ENCODE measurements at places on chromosomes 2 and 18.

DNA sequence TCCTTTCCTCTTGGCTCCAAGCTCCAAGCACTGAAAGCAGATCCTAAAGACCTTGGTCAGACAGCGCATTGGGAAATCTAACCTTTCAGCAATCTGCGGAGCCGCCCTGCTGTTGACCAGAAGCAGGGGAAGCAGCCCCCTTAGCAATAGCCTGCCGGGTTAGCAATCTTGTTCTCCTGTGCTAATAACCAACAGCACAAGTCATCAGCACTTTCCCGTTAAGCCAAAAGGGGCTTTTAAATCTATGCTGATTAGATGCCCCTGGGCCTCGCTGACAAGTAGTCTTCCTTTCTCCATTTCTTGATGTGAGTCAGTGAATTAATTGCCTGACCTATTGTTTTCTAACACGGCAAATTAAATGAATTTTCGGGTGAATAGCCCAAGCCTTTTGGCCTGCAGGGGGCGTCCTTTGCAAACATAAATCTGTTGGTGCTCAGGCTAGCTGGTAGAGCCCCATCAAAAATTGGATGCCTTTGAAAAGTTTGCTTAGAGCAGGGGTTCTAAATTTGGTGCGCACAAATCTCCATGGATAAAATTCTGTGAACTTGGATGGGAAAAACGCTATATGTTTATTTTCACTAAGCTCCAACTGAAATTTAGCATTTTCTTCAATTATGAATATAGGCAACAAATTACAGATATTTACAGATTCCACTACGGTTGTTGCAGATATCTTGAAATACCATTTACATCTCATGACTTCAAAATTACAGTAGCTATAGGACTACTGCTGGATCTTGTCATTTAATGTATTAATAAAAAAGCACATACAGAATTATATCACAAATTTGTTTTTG is 24.6 kb downstream of the MAIP1 start:
- peak; percentile 89 for DNase-seq

- DNase-seq, result peak; percentile 67
Observed at GRCh38 chr2:146986161-146986560, 858.7 kb upstream of the ACVR2A start.

DNA sequence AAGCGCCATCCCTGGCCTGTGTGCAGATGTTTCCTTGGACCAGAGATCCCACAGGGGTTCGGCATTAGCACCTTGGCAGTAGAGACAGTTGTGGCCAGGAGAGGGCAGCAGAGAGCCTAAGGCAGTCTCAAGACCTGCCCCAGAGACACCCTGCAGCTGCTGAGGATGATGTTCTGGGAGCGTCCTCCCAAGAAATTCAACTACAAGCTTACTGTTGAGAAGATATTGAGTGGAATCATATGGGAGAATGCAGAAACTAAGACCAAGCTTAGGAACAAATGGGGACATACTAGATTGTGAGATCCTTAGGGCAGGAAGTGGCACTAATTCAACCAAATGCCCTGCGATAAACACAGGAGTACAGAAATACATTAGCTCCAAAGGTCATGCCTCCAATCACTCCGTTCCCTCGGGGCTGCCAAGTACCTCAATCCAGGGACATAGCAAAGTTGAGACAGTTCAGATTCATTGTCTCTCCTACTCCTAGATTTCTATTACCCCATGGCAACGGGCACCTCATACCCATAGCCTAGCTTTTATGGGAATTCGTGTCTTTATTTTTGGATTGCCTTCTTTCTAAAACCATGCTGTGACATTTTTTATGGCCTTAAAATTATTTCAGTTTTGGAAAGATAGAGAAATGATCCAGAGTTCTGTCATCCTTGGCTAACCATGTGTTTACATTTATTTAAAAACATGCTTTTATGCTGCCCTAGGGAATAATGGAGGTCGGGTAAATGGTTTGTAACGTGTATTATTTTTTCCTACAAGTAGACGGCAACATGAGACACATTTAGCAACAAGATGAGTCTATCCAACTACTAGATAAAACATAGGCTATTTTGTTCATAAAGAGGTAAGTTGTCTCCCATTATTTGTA is 2.2 kb upstream of the ERMN start:
- DNase-seq, result peak; percentile 81

DNA sequence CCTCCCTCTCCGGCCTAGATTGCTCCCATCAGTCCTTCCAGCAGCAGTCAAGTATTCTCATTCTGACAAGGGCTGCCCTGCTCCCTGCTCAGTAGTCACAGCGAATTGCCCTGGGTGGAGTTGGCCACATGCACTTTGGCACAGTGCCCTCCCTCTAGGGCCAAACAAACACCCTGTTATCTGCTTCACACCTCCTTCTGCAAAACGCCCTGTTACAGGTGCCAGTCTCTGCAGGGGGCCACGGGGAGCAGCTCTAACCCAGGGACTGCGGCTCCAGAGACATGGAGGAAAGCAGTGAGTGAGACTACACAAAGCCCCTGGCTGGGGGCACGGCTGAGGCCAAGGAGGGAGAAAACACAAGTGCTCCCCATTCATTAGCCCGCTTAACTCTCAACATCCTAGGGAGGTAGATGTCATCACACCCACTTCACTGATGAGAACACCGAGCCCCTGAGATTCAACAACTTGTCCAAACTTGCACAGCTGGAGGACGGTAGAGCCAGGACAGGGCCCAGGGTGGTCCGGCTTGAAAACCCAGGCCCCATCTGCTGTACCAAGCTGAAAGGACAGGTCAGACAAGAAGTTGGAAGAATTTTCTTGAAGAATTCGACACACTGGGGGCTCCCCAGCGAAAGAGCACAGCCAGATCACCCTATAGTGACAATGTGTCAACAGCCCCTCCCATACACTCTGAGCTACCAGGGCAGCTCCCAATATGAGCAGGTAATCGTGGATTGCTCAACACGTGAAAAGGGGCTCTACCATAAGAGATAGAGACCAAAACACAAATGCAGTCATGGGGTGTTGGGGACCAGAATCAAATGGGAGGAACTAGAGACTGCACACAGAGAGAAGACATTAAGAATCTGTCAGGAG is 8.7 kb upstream of the TFCP2L1 start:
- DNase-seq, result no peak

- DNase-seq, result peak; percentile 86
Observed at GRCh38 chr2:234135750-234136221, 85.3 kb downstream of the SPP2 start.

DNA sequence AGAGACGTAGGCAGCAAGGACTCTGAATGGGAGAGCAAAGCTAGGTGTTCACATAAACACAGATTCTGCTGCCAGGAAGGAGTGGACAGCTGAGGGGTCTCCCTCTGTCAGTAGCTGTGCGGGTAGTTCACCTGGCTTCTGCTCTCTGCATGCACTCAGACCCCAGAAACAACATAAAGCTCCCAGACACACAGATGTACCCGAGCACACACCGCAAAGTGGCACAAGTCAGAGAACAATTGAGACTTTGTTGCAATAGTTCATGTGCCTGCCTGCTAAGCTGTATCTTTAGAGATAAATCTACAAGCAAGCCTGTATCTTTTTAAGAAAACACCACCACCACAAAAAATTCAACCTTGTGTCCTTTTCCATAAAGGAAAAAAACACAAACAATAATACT is 420.0 kb upstream of the ST6GAL2 start:
- DNase-seq, result no peak

- DNase-seq, result no peak
Observed at GRCh38 chr2:119004602-119005001, 62.6 kb downstream of the MARCO start.

DNA sequence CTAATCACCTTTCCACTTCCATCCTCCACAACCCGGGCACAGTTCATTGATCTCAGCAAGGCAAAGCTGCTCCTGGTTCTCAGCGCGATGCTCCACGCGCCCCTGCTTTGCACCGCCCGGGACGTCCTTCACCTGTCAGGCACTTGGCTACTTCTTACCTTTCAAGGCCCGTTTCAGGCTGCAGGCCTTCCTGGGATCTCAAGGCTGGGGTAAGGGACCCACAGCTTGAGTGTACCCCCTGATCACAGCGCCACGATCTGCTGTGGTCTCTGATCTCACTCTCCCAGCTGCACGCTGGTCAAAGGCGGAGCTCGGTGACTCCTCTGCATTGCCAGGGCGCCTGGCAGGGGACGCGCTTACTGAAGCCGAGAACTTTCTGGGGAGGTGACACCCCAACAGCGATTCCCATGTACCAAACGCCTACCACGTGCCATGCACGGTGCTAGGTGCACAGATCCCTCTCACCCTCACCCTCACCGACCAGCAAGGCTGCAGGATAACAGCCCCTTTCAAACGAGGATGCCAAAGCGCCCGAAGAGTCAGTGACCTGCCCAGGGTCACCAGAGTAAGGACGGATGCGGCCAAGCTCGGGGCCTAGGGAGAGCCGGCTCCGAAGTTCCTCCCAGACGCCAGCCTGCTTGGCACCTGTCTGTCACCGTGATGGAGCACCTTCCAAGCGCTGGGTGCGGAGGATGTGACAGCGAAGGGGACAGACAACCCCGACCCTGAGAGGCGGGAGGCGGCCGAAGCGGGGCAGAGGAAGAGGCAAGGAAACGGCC is 818 bp downstream of the ITGB1BP1 start:
- DNase-seq, result peak; percentile 31

- no peak for DNase-seq
Observed at GRCh38 chr2:14827226-14828023, 194.9 kb downstream of the LRATD1 start.

- DNase-seq, result no peak
Observed at GRCh38 chr2:38789691-38790090, 11.7 kb downstream of the GEMIN6 start.

- no peak for DNase-seq
Observed at GRCh38 chr2:203650860-203651613, 55.4 kb upstream of the CD28 start.

GRCh38 chr2:198659096-198659870 is 798.5 kb downstream of the SATB2 start:
- no peak for DNase-seq

DNA sequence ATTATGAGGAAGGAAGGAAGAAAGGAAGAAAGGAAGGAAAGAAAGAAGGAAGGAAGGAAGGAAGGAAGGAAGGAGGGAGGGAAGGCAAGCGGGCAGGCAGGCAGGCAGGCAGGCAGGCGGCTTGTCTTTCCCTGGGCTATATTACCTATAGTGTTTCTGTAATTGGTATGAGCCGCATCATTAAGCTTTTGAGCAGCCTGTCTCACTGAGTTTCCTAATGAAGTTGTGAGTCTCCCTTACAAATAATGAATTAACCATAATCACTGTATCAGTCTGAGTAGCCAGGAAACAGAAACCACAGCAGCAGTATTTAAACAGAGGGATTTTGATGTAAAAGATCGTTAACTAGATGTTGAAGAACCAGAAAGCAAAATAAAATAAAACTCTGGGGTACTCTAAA is 11.8 kb upstream of the SULT1C3 start:
- DNase-seq, result peak; percentile 77
